Activated CD4-positive, alpha-beta memory T cell treated with anti-CD3 and anti-CD28 coated beads for 36 hours (primary cell): ENCODE measurements at places on chromosomes 7 and 10.
A peak's percentile ranks its signal among the peaks of the same experiment; 100 is the strongest.

- no peak for DNase-seq
Measured at GRCh38 chr10:97321032-97321803, 2.1 kb downstream of the FRAT1 start.

- no peak for DNase-seq
Measured at GRCh38 chr7:42720991-42721796, 190.7 kb downstream of the C7orf25 start.

DNA sequence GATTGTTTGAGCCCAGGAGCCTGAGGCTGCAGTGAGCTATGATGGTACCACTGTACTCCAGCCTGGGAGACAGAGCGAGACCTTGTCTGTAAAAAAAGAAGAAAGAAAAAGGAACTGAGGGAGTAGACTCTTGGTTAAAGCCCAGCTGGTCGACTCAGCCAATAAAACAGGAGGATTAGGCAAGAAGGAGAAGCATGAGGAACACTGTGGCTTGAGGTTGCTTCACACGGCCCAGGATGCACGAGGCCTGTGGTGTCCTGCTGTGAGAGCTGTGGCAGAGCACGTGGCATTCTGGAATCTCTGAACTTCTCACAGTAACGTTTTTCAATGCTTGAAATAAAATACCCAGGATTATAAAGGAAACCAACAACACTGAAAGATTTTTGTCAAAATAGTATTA, 93.3 kb downstream of the CUL2 start:
- no peak for DNase-seq

GRCh38 chr10:77919713-77920108, 6.8 kb downstream of the DLG5 start:
- DNase-seq, result no peak

- DNase-seq, result no peak
Measured at GRCh38 chr7:116984917-116985316, 31.6 kb downstream of the ST7 start.

GRCh38 chr10:67764012-67764822, 68.2 kb upstream of the CTNNA3 start:
- DNase-seq, result peak; percentile 98

DNA sequence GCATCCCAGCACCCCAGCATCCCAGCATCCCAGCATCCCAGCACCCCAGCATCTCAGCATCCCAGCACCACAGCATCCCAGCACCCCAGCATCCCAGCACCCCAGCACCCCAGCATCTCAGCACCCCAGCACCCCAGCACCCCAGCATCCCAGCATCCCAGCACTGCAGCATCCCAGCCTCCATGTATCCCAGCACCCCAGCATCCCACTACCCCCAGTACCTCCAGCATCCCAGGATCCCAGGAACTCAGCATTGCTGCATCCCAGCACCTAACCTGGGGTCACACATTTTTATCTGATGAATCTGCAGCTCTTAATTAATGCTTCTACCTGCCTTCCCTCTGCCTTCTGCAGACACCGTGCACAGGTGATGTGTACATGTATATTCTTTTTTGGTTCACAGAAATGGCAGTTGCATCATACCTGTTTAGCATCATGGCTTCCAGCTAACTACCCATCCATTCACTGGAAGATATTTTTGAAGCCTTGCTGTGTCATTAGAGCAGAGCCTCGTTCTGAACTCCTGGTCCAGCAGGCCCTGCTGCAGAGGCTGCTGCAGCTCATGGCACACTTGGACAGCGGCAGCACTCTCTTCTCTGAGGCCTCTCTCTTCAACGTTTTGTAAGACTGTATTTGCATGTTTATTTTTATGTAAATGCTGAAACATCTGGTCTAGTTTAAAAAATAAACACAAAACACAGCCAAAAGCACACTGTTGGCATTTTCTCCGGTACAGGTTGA, 4.6 kb upstream of the CFAP46 start:
- no peak for DNase-seq

- no peak for DNase-seq
Measured at GRCh38 chr7:114759347-114760062, 162.4 kb upstream of the MDFIC start.

- DNase-seq, result peak; percentile 77
Measured at GRCh38 chr7:151351967-151352366, 10.4 kb downstream of the NUB1 start.

- DNase-seq, result no peak
Measured at GRCh38 chr7:73644688-73645286, 20.5 kb upstream of the MLXIPL start.
